SK-N-SH (cell line): ENCODE measurements at places on chromosomes 6 and 20. TPM values are rescaled to one million over a fixed set of nuclear protein-coding genes. Genes with fewer than 3 reads are reported as not detected.
A peak's percentile ranks its signal among the peaks of the same experiment; 100 is the strongest.

GRCh38 chr6:160859822-160860221 is 131.7 kb upstream of the MAP3K4 start:
- no peaks in the 10 kb centered on the region for H3K4me1 ChIP-seq
- H3K4me3 ChIP-seq: no peak overlapping the region
- no peaks in the 10 kb centered on the region for H3K36me3 ChIP-seq
- H3K27me3 ChIP-seq: peaks cover 13% of the 10 kb centered on the region; the same call in 1 of the 2 replicates

GRCh38 chr6:83038246-83038645 is 27.4 kb downstream of the UBE3D start:
- H3K27ac ChIP-seq: no peak overlapping the region
- no peaks in the 10 kb centered on the region; the same call in 1 of the 2 replicates for H3K36me3 ChIP-seq
- DNase-seq: no peak
- H3K4me3 ChIP-seq: no peak overlapping the region
- no peaks in the 10 kb centered on the region; the same call in 1 of the 2 replicates for H3K4me1 ChIP-seq
- H3K27me3 ChIP-seq: no peaks in the 10 kb centered on the region

DNA sequence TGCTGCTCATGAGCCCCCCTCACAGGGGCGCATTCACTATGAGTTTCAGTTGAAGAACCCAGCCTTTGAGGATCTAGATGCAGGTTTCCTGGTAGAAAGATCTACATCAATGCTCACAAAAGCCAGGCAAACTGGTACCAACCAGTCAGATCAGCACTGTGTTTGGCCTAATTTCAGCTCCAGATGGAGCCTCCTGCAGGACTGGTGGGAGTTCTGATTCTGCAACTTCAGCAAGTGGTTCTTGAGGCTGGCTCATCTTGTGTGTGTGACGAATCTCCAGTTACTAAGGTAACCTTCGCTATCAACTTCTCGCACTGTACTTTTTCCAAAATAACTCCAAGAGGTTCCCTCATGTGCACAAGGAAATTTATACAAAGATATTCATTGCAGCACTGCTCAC is 118.8 kb downstream of the ZMYND8 start:
- H3K27ac ChIP-seq: no peak overlapping the region
- no peak overlapping the region for H3K4me3 ChIP-seq
- no peak for DNase-seq

Gene FGD2
- polyA plus RNA-seq: not detected in 2 replicates

DNA sequence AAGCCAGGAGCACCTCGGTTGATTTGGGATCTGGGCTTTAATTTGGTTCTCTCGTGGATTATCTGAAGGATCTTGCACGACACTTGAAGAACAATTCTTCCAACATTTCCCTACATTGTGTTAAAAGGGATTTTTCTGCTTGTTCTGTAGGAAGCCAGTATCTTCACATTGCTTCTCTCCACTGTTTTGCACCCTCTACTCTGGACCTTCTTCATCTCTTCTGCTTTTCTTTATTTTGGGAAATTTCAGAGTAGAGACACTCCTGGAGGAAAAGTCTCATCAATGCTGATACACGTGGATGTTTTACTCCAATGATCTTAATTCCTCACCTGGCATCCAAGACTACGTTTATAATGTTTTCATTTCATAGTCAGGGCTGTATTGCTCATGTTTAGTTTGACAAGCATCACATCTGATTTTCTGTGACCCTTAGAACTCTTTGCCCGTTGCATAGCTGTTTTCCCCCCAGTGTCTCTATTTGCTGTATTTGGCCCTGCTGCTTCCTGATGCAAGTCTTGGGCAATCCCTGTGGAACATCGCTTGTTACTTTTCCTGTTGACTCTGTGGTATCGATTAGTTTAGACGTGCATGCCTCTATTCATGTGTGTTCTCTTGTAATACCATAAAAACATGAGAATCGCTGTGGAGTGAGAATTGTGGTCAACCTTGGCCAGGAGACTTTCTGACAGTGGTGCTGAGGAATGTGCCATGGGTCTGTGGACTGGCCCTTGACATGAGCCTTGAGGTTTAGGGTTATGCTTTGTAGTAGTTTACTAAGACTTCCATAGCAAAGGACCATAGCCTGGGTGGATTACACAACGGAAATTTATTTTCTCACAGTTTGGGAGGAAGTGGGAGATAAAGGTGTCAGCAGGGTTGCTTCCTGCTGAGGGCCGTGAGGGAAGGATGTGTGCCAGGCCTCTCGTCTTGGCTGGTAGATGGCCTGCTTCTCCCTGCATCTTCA is 12.5 kb downstream of the PLCB1 start:
- no peaks in the 10 kb centered on the region for H3K27me3 ChIP-seq
- H3K27ac ChIP-seq: no peak overlapping the region
- H3K4me3 ChIP-seq: no peak overlapping the region
- H3K4me1 ChIP-seq: peaks cover 3% of the 10 kb centered on the region; the same call in 1 of the 2 replicates

GRCh38 chr6:149140910-149141290 is 176.6 kb upstream of the TAB2 start:
- H3K36me3 ChIP-seq: no peaks in the 10 kb centered on the region
- no peak overlapping the region for H3K27ac ChIP-seq
- no peak for DNase-seq
- no peaks in the 10 kb centered on the region for H3K4me1 ChIP-seq
- H3K4me3 ChIP-seq: no peak overlapping the region

Gene MUC22
- polyA plus RNA-seq: 0.12 and 0.13 TPM in 2 replicates

DNA sequence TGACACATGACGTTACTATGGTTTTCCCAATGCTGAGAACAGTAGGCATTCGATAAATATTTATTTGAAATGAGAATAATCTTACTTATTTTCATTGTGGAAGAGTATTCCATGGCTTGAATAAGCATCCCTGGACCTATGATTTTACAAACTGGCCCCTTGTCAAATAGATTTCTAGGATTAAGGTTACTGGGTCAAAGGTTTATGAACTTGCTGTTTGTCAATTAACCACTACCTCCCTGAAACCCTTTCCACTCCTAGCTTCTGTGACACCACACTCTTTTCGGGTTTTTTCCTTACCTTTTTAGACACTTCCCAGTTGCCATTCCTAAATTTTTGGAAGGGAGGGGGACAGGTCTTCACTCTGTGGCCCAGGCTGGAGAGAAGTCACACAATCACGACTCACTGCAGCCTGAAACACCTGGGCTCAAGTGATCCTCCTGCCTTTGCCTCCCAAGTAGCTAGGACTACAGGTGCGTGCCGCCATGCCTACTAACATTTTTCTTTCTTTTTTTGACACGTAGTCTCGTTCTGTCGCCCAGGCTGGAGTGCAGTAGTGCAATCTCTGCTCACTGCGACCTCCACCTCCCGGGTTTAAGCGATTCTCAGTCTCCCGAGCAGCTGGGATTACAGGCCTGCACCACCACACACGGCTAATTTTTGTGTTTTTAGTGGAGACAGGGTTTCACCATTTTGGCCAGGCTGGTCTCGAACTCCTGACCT is 5.1 kb upstream of the SRSF6 start:
- H3K27me3 ChIP-seq: no peaks in the 10 kb centered on the region
- H3K36me3 ChIP-seq: no peaks in the 10 kb centered on the region
- DNase-seq: no peak
- H3K4me3 ChIP-seq: no peak overlapping the region
- no peak overlapping the region for H3K27ac ChIP-seq

- peak overlapping the region; percentile 18; the same call in 1 of the 2 replicates for H3K4me3 ChIP-seq
- DNase-seq: peak; percentile 85
- peak overlapping the region; percentile 22; the same call in 1 of the 2 replicates for H3K27ac ChIP-seq
- no peaks in the 10 kb centered on the region for H3K27me3 ChIP-seq
- H3K4me1 ChIP-seq: no peaks in the 10 kb centered on the region; the same call in 1 of the 2 replicates
Observed at GRCh38 chr6:7243179-7243981, 69.6 kb downstream of the SSR1 start.

Gene FAM209B
- polyA plus RNA-seq: not detected in 2 replicates

- DNase-seq: peak; percentile 94
- no peaks in the 10 kb centered on the region for H3K36me3 ChIP-seq
- H3K27me3 ChIP-seq: no peaks in the 10 kb centered on the region
- H3K4me1 ChIP-seq: no peaks in the 10 kb centered on the region
- no peak within 1 kb of the TSS for H3K27ac ChIP-seq
- peak within 1 kb of the TSS; percentile 70 for H3K4me3 ChIP-seq
Observed at GRCh38 chr20:43666376-43667328, at the start of gene MYBL2. Gene MYBL2 (plus strand): TSS chr20:43667114. CDS start chr20:43667284, 170 bp downstream.

- no peaks in the 10 kb centered on the region for H3K36me3 ChIP-seq
- no peaks in the 10 kb centered on the region for H3K4me1 ChIP-seq
- DNase-seq: no peak
- H3K27me3 ChIP-seq: peaks cover 51% of the 10 kb centered on the region
- no peak overlapping the region for H3K27ac ChIP-seq
Observed at GRCh38 chr6:131910219-131910589, 41.0 kb downstream of the CCN2 start.

- H3K27me3 ChIP-seq: peaks cover 12% of the 10 kb centered on the region; the same call in 1 of the 2 replicates
- no peaks in the 10 kb centered on the region for H3K4me1 ChIP-seq
- no peaks in the 10 kb centered on the region for H3K36me3 ChIP-seq
- no peak overlapping the region for H3K27ac ChIP-seq
Observed at GRCh38 chr20:58938078-58938477, 43.0 kb upstream of the NELFCD start.

- H3K27me3 ChIP-seq: no peaks in the 10 kb centered on the region
- no peak for DNase-seq
- H3K36me3 ChIP-seq: no peaks in the 10 kb centered on the region
- H3K4me1 ChIP-seq: no peaks in the 10 kb centered on the region
- H3K27ac ChIP-seq: no peak overlapping the region
Observed at GRCh38 chr20:50385733-50386640, 124.2 kb upstream of the PTPN1 start.

DNA sequence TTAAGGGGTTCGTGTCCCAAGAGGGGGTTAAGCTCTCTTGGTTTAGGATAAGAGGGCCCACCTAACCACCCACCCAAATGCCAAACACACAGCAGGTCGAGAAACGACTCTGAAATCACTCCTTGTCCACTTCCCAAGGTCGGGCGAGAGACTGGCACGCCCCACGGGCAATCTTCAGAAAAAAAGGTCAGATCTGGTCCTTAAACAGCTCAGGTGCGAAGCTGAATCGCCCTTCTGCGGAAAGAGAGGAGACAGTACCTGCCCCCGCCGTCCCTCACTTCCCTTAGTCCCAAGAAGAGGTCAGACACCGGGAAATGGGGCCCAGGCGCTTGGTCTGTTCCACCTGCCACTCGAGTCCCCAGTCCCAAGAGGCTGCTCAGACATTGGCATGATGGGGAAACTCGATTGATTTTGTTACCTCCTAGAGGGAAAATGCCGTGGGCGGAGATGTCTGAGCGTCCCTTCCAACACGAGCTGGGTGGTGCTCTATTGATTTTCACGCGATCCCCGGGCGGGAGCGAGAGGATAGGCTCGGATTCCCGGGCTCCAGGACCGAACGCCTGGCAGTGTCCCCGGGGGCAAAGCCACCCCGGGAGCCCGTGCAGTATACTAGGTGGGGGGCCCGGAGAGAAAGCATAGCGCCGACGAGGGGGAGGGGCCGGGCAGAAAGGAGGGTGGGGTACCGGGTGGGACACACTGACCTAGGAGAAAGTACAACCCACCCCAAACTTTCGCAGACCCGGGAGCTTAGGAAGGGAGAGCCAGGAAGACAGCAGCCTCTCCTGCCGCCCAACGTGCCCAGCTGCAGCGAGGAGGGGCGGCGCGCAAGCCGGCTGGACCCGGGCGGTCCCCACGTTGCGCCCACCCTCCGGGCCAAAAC is 1.1 kb upstream of the SAMD5 start:
- no peaks in the 10 kb centered on the region; the same call in 1 of the 2 replicates for H3K4me1 ChIP-seq
- no peaks in the 10 kb centered on the region for H3K36me3 ChIP-seq
- H3K27me3 ChIP-seq: peaks cover 22% of the 10 kb centered on the region
- H3K27ac ChIP-seq: no peak overlapping the region

Gene CRISP3
- polyA plus RNA-seq: not detected in 2 replicates

DNA sequence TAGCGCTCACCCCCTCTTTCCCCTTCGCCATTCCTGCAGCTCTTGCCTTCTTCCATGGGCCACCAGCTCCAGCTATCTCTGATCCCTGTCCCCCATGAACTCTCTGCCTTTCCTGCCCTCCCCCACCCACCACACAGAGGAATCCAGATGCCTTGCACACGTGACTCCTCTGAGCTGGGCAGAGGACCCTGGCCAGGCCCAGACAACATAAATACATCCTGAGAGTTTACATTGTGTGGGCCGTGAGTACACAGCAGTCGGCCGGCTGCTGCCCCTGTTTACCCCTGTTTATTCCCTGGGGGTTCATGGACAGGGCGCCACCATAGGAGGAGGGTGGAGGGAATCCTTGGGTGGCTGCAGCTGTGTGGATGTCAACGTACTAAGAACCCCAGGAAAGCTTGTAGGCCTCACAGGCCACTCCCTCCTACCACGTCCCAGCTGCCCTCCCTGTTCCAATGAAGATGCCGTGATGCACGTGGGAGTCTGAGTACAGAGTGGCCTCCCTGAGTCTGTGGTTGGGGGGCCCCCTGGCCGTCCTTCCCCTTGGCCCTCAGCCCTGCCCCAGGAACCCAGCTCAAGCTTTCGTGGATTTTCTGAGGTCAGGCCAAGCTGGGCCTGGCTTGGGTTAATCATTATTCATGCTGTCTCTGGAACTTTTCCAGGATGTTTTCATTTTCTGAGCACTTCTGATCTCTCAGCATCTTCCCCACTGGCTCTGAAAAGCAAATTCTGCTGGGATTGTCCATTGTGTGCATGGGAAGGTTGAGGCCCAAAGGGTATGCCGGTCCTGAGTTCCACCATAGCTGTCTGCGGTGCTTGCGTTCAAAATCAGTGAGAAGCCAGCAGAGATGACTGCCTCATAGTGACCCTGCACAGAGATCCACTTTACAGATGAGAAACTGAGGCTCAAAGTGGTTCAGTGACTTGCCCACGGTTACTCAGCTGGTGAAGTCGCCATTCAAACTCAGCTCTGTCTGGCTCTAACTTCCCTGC is 136.3 kb downstream of the MRPL14 start:
- no peak overlapping the region for H3K4me3 ChIP-seq
- no peaks in the 10 kb centered on the region for H3K27me3 ChIP-seq
- DNase-seq: peak; percentile 83

DNA sequence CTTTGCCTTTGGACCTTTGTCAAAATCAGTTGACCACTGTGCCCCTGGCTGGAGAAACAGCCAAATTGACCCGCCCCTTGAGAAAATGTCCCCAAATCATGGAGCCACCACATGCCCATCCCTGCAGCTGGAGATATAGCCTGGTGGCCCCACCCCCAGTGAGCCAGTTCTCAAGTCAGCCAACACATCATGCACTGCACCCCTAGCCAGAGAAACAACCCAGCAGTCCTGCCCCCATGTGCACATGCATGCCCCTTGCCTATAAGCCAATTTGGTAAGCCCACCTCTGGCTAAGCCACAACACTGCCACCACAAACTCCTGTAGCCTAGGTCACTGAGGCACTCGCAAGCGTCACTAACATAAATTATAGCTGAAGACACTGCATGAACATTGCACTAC is 174.2 kb upstream of the ECI2 start:
- H3K4me3 ChIP-seq: no peak overlapping the region
- no peaks in the 10 kb centered on the region for H3K4me1 ChIP-seq
- no peak overlapping the region for H3K27ac ChIP-seq
